T-helper 2 cell treated with Interferon-gamma antibody and Interleukin-4, amounts not matched to agents 100 ng/mL and 5 ng/mL, for 36 hours (primary cell): ENCODE measurements at places on chromosomes 16 and 17. TPM values are rescaled to one million over a fixed set of nuclear protein-coding genes. Genes with fewer than 3 reads are reported as not detected.

The CD79B gene
- 38.3 and 41.0 TPM in 2 replicates for total RNA-seq

The DHX40 gene
- total RNA-seq: 15.3 and 15.6 TPM in 2 replicates

The TMIGD1 gene
- total RNA-seq: not detected in 2 replicates

The SLFN14 gene
- total RNA-seq: not detected in 2 replicates

The MEAK7 gene
- total RNA-seq: 23.6 and 28.2 TPM in 2 replicates
